Stomach (tissue), 19 donors: ENCODE measurements at places on chromosomes 3 and 15. TPM values are rescaled to one million over a fixed set of nuclear protein-coding genes. Genes with fewer than 3 reads are reported as not detected.

DNA sequence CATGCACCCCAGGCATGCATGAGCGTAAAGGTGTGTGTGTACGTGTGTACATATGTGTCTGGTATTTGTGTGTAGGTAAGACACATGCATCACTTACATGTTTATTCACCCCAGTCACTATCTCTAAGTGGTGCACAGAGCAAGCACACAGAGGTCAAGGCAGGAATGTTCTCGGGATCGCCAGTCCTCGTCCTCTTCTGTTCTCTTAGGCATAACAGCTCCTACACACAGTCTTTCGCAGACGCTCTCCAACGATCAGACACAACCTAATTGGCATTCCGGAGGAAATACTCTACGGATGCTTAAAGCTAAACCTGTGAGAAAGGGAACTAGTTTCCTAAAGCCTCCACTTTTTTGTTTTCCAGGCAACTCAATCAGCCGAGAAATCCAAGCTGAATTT, 95.9 kb downstream of the ADAMTS17 start:
- H3K4me3 ChIP-seq = no peak overlapping the region
- H3K4me1 ChIP-seq = no peaks in the 10 kb centered on the region
- H3K27me3 ChIP-seq = no peaks in the 10 kb centered on the region
- H3K36me3 ChIP-seq = no peaks in the 10 kb centered on the region
- no peak for DNase-seq

- H3K27me3 ChIP-seq = no peaks in the 10 kb centered on the region
- H3K4me1 ChIP-seq = no peaks in the 10 kb centered on the region
- no peak overlapping the region for H3K27ac ChIP-seq
- no peaks in the 10 kb centered on the region for H3K36me3 ChIP-seq
These were observed 144.0 kb downstream of the CLSTN2 start for GRCh38 chr3:140078940-140079339.

DNA sequence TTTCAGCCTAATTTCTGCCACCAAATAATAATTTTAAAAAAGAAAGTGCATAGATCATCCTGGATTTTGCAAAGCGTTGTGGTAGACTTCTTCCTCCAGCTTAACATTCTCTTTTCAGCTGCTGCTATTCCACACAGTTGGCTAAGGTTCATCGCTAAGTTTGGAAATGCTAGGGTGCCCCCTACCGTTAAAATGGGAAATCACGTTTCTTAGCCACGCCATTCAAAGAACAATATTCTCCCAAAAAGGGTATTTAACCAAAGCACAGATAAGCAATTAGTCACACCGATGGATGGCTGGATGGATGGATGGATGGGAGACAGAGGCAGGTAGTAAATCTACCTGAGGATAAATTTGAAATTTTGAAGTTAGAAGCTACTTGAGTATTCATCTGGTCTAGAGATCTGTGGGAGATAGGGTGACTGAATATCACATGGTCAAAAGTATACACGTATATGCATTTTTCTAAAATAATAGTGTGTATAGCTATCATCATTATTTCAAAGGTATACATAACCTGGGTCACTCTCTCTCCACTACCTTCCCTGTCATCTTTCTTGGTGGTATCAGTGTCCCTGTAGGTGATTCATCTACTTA, 67.2 kb downstream of the EFHB start:
- no peaks in the 10 kb centered on the region for H3K4me1 ChIP-seq
- H3K27ac ChIP-seq = no peak overlapping the region

GRCh38 chr3:22349215-22349851, 598.3 kb upstream of the ZNF385D start:
- H3K36me3 ChIP-seq = no peaks in the 10 kb centered on the region
- no peak for DNase-seq

GRCh38 chr15:37015451-37015850, 84.9 kb downstream of the MEIS2 start:
- H3K4me1 ChIP-seq = peaks cover 6% of the 10 kb centered on the region
- DNase-seq = no peak
- H3K36me3 ChIP-seq = no peaks in the 10 kb centered on the region

- no peak for DNase-seq
- H3K27ac ChIP-seq = no peak overlapping the region
- no peaks in the 10 kb centered on the region for H3K36me3 ChIP-seq
- no peaks in the 10 kb centered on the region for H3K27me3 ChIP-seq
- H3K4me1 ChIP-seq = no peaks in the 10 kb centered on the region
- no peak overlapping the region for H3K4me3 ChIP-seq
These were observed 229.4 kb downstream of the FEZF2 start for GRCh38 chr3:62143843-62144450.

Gene CRTC3
- 44.8 TPM for total RNA-seq

- no peak overlapping the region for H3K4me3 ChIP-seq
- H3K27ac ChIP-seq = peak overlapping the region; percentile 86
- DNase-seq = no peak
- no peaks in the 10 kb centered on the region for H3K36me3 ChIP-seq
- no peaks in the 10 kb centered on the region for H3K27me3 ChIP-seq
These were observed 11.2 kb upstream of the LEO1 start for GRCh38 chr15:51982770-51983103.

DNA sequence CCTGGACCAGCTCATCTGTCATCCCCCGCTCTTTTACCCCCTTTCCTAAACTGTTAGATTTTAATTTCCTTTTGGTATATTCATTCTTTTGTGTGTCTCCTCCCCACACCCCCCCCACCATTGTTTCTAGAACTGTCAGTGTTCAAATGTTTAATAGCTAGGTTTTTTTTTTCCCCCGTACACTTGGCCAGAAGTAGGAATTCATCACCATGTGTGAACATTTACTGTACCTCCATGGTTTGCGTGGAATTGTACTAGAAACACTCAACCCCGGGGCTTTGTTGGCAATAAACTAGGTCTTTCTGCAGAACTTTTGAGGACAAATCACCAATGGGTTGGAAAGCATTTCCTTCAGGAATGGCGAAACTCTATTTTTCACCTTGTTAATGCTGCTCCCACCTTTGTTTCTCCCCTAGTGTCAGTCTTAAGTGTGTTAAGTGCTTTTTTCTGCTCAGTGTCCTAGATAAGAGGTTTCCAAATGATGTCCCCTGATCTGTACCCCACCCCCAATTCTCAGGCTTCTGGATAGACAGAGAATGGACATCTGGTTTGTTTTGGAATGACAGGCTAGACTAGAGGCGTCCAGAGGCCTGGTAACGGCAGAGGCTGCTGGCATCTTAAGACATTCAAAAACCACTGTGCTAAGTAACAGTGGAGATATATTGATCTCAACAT, 76.8 kb downstream of the SMAD3 start:
- no peak for DNase-seq
- peaks cover 96% of the 10 kb centered on the region for H3K4me1 ChIP-seq
- H3K27me3 ChIP-seq = no peaks in the 10 kb centered on the region
- H3K36me3 ChIP-seq = no peaks in the 10 kb centered on the region
- no peak overlapping the region for H3K4me3 ChIP-seq
- H3K27ac ChIP-seq = no peak overlapping the region

- H3K27me3 ChIP-seq = no peaks in the 10 kb centered on the region
- no peak overlapping the region for H3K27ac ChIP-seq
- H3K4me1 ChIP-seq = no peaks in the 10 kb centered on the region
- no peak for DNase-seq
These were observed 9.0 kb downstream of the P2RY1 start for GRCh38 chr3:152843955-152844354.

DNA sequence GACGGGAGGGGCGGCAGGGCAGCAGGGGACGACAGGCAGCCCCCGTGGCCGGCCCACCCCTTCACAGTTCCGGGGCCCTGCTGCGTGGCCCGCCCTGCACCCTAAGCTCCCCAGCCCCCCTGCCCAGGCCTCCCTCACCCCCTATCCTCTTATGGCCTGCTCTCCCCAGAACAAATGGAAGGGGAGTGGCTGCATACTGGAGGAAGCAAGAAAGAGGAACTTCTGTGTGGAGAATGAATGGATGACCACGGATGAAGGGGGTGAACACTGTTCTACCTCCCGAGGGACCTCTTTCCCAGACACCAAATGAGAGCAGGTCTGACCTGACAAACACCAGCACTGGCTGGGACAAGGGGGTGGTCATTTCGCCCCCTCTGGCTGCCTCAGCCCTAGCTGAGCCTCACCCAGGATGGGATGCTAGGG, 25.0 kb downstream of the SEC61A1 start:
- peak overlapping the region; percentile 46 for H3K4me3 ChIP-seq
- H3K27ac ChIP-seq = peak overlapping the region; percentile 76
- H3K27me3 ChIP-seq = no peaks in the 10 kb centered on the region

- no peak overlapping the region for H3K27ac ChIP-seq
- H3K4me1 ChIP-seq = peaks cover 64% of the 10 kb centered on the region
- H3K36me3 ChIP-seq = no peaks in the 10 kb centered on the region
- DNase-seq = peak; percentile 57
These were observed 33.4 kb upstream of the SCAANT1 start for GRCh38 chr3:63945558-63946096.

- no peak for DNase-seq
- no peak overlapping the region for H3K4me3 ChIP-seq
- no peaks in the 10 kb centered on the region for H3K4me1 ChIP-seq
These were observed 38.0 kb downstream of the ACAN start for GRCh38 chr15:88841236-88841635.

- no peak overlapping the region for H3K27ac ChIP-seq
- H3K4me3 ChIP-seq = no peak overlapping the region
These were observed 13.4 kb downstream of the TRA2B start for GRCh38 chr3:185924375-185924774.
